ENCODE measurements at places on chromosomes 1 and 21. TPM values are rescaled to one million over a fixed set of nuclear protein-coding genes. Genes with fewer than 3 reads are reported as not detected.

The SPOCD1 gene
- total RNA-seq: 8.0 TPM

The IGSF3 gene
- 26.5 TPM for total RNA-seq

The TAS1R1 gene
- total RNA-seq: not detected

The FNDC5 gene
- 0.75 TPM for total RNA-seq

The RGS8 gene
- not detected for total RNA-seq

The TRIM58 gene
- total RNA-seq: not detected

The RGS13 gene
- not detected for total RNA-seq

The PROK1 gene
- not detected for total RNA-seq
